ENCODE measurements at places on chromosomes 5 and 9.

GRCh38 chr9:35367451-35367850 lies 122.5 kb upstream of the RUSC2 start:
- no peak for DNase-seq

DNA sequence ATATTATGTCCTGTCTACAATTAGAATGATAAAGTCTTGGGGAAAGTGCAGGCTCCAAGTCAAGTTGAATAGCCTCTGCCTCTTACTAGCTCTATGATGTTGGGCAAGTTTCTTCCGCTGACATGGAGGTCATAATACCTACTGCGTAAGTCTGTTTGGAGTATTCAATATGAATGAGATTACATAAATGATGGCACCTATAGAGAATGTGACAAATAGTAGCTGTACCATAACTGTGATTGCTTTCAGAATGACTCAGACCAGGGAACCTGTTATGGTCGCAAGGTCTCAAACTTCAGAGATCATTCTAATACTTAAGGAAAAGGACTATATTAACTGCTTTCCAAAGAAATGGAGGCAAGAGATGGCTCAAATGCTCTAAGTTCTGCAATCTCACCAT lies 94.0 kb upstream of the ABCA1 start:
- no peak for DNase-seq

DNA sequence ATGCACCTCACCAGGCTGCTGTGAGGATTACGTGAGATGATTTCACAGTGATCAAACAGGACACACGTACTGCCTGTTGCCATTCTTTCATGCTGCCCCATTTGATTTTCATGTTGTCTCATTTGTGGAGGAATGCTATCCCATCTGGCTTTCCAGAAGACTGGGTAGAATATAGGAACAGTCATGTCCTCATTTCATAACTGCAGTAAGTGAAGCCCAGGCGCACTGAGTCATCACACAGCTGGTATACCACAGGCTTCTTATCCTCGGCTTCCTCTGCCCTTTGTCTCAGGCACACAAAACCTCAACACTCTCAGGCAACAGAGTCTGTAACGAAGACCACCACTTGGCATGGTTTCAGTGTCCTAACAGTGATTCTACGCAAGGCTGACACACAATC lies 62.3 kb downstream of the LHFPL2 start:
- DNase-seq = no peak

DNA sequence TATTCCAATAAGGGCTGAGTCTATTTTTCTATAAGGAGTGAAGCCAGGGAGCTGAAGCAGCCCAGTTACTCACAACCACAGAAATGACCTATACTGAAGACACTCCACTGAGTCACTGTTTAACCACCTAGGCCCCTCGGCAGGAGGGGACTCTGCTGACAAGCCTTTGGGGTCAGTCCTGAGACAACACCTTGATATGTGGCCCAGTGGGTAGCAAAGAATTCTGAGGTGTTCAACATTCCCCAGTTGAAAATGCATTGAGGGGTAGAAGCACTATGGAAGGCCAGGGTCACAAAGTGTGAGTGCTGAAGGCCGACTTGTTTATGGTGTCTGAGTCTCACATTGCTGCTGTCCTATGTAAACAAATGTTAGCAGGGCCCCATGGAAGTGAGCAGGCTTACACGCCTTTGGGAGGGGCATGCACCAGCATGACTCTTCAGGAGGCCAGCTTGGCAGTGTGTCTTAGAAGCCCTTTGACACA lies 112.6 kb upstream of the NFIL3 start:
- no peak for DNase-seq

DNA sequence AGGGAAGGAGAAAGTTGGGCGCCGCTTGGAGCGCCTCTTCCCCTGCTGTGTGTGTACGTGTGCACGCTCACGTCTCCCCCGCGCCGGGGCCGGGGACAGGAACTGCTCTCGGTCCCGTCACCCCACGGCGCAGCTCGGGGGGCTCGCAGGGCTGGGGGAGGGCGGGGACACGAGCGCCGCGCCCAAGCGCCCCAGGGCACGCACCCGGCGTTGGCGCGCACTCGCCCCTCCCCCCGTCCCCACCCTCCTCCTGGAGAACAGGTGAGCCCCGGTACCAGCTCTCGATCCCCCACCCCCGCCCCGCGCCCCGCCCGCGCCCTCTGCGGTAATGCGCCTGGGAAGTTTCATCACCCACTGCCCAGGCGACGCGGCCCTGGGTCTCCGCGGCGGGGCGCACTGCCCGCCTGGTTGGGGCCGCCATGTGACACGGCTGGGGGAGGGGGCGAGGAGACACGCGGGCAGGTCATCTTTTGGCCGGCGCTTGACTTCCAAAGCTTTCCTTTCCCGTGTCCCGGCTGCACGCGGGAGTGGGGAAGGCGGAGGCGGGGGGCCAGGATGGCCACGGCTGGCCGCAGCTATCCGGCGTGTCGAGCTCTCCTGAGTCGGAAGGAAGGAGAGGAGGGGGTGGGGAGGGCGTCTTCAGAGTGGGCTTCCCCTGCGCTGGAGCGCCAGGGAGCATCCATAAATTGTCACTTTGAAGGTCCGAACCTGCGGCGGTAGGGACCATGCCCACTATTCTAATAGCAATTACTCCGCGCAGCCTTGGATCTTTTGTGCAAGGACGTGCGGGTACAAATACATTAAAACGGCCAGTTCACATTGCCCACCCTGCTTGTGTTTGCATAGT lies 1.5 kb upstream of the STC2 start:
- peak; percentile 53 for DNase-seq

- no peak for DNase-seq
Observed at GRCh38 chr5:16057277-16057676, 122.3 kb downstream of the MARCHF11 start.

DNA sequence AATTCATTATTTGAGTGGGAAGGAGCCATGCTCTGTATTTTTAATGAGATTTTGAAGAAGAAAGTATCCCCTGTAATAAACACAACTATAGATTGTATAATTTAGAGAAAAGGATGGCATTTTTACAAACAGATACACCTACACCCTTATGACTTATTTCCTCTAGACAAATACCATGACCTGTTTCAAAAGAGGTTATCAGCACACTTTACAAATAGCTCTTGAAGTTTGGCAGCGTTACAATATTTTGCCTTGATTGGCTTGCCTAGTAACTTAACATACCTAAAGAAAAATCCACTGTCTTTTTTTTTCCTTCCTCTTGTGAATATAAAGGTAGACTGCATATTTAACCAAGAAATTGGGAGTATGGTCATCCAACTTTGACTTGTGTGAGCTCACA lies 28.5 kb upstream of the CETN3 start:
- no peak for DNase-seq

- DNase-seq = no peak
Observed at GRCh38 chr5:145797336-145797735, 37.8 kb downstream of the PRELID2 start.

DNA sequence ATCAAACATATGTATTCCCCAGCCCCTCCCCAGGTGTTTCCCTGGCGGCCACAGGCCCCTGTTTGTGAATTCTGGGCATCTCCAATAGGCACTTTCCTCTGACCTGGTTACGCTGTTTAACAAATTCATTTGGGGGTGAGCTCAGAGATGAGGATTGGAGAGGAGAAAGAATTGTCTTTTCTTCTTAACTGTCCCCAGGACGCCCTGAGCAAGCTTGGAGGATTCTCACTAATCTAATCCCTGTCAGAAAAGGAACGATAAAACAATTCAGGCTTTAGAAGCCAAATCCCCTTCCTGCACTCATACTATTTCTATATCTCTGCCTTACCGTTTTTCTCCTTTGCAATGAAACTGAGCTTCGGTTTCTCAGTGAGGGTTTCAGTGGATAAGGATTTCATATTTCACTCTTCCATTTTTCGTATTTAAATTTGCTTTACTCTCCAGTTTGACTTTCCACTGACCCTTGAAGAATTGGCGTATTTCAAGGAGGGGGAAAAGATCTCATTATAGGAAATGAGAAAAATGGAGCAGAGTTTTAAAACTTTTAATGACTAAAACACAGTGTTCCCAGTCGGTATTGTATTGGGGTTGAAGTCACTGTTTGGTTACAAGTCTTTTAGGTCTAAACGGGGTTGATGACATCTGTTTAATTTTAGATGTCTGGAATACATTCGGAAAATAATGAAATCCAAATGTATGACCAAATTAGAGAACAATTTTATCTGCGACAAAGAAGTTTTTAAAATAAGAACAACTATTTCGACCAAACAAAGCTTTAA lies 180.1 kb downstream of the MACROH2A1 start:
- no peak for DNase-seq

DNA sequence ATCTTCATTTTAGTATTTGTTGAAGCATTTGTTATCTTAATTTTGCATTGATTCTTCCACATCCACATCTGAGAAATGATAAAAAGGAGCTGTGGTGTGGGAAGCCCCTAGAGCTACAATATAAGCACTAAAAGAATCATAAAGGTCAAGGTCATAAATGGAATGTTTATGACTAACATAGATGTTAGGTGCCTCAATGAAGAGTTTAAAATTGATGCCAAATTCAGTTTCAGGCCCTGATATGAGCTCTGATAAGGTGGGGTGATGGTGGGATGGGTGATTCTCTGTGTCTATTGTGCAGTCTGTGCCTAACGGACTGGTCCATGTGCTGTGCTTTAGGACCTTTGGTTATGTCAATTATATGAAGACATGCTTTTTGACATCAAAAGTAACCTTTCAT lies 61.2 kb upstream of the CAMK4 start:
- no peak for DNase-seq

DNA sequence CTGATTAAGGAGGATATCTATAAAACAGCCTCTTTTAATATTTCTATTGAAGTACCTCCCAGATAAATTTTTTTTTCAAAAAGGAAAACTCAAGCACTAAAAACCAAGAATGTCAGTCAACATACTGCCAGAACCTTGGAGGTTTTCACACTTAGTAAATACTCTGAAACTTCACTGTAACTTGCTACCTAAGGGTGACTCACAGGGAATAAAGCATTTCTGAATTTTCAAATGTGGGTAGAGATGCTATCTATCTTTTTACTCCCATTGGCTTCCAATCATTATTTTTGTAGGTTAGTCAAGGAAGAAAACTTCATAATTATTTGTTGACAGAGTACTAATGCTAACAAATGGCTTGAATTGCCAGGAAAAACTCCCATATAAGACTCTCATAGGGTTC lies 46.1 kb downstream of the SLC25A46 start:
- no peak for DNase-seq

- DNase-seq = no peak
Observed at GRCh38 chr9:34139477-34140146, 13.1 kb upstream of the DCAF12 start.

DNA sequence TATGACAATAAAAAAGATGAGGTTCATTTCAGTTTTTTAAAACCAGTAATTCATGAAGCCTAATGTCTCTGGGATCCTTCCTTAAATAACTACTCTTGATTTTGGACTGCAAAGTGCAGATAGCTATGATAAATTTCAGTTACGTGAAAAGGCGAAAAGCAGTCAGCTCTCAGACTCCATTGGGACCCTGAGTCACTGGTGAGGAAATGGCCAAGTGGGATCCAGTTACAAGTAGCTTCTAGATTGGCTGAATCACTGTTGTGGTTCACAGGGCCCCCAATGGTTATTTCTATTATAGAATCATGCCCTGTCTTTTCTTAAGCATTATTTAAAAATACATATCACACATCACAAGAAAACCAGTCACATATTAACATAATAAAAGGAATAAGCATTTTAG lies 31.1 kb upstream of the PPP3R2 start:
- DNase-seq = no peak

DNA sequence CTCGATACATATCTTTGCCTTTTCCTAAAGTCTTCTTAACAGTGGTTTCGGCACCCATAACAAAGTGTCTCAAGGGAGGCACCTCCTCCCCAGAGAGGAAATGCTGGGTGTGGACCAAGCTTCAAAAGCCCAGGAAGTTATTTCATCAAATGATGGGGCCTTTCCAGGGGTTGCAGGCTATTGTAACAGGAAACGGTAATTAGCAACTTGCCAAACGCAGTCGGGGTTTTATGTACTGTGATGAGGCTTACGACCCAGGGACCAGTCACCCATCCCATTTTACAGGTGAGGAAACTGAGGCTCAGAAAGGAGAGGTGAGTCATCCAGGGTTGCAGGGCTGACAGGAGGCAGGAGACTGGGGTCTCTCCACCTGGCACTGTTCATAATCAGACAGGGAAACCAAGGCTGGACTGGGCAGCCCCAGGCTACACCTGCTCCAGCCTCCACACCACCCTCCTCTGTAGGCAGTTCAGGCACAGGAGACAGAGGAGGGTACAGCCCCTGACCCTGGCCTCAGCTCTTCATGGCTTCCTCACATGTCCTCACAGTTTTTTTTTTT lies 30.0 kb upstream of the SUSD3 start:
- peak; percentile 33 for DNase-seq

DNA sequence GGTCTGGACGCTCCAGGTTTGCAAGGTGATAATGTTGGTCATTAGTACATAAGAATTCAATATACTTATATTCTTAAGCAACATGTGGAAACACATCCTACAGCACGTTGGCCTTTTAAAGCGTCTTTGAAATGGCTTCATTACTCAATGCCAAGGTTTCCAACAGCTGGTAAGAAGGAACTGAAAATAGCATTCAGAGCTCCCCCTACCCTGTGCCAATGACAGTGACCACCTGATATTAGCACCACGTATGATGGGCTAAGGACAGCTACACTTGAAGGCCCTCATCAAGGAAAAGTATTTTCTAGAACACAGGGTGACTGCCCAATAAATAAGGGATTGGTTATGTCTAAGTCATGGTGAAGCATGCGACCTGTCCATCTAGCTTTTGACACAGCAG lies 9.9 kb downstream of the ZNF622 start:
- DNase-seq = no peak

- DNase-seq = no peak
Observed at GRCh38 chr9:30574355-30575151, 1809.9 kb upstream of the ACO1 start.

GRCh38 chr5:64629841-64630240 lies 60.5 kb upstream of the SHISAL2B start:
- DNase-seq = no peak

DNA sequence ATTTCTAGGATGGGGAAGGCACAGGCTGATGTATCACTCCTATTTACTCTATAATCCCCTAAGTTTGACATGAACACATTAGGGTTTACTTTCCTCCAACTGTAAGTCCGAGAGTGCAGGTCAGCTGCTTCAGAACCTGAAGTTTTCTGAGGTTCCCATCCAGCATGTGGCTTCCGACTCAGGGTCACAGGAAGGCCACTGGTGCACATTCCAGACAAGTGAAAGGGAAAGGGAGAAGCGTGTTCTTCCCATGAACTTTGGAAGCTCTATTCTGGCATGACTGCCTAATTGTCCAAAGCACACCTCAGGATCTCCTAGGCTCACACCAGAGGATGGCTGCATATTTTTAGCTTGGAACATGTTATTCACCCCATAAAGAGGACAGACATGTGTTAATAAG lies 602.6 kb downstream of the SEMA5A start:
- no peak for DNase-seq

GRCh38 chr5:169356181-169356580 lies 55.2 kb upstream of the SLIT3 start:
- no peak for DNase-seq

GRCh38 chr5:146016764-146017484 lies 80.5 kb downstream of the SH3RF2 start:
- DNase-seq = no peak

- DNase-seq = no peak
Observed at GRCh38 chr9:89677702-89678395, 73.0 kb downstream of the GADD45G start.
